ENCODE measurements at places on chromosomes 16 and 17.

- no peak for DNase-seq
Measured at GRCh38 chr16:10978871-10979446, 34.6 kb downstream of the CLEC16A start.

- DNase-seq = no peak
Measured at GRCh38 chr16:80113873-80114574, 426.8 kb upstream of the DYNLRB2 start.

- no peak for DNase-seq
Measured at GRCh38 chr16:86018487-86018886, 119.5 kb downstream of the IRF8 start.

DNA sequence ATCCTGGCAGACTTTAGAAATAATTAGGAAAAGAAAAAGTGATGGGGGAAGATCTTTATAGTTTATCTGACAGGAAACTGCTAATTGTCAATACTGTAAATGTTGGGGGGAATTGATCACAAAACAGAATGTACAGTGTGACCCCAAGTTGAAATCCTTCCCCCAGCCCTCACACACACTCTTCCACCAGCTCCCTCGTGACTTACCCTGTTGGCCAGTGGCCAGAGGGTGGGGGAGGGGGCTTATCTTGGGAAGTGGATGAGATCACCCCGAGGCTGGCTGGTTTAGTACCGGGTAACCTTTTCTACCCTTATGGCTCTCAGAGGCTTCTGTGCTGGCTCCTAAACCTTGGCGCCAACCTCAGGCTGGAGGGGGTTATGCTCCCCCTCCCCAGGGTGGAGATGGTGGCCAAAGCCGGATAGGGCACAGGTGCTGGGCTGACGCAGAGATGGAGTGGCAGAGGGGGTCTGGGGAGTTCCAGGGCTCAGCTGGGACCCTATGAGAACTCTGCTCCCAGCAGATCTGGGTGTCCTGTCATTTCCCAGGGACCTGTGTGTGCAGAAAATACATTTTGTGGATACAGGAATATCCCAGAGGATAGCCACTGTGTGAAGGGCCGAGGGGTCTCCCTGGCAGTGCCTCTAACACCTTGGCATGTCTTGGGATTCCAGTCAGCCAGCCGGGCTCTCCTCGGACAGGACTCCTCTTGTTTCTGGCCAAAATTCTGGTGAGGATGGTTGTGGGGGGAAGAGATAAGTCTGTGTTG is 18.6 kb downstream of the CDH16 start:
- DNase-seq = no peak

- DNase-seq = no peak
Measured at GRCh38 chr17:65463242-65463641, 98.2 kb downstream of the AXIN2 start.

DNA sequence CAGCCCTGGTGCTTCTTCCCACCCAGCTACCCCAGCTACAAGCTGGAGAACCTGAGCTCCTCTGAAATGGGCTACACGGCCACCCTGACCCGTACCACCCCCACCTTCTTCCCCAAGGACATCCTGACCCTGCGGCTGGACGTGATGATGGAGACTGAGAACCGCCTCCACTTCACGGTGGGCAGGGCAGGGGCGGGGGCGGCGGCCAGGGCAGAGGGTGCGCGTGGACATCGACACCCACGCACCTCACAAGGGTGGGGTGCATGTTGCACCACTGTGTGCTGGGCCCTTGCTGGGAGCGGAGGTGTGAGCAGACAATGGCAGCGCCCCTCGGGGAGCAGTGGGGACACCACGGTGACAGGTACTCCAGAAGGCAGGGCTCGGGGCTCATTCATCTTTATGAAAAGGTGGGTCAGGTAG is 3.6 kb downstream of the GAA start:
- no peak for DNase-seq

- DNase-seq = no peak
Measured at GRCh38 chr16:10629592-10629963, 49.2 kb upstream of the EMP2 start.

DNA sequence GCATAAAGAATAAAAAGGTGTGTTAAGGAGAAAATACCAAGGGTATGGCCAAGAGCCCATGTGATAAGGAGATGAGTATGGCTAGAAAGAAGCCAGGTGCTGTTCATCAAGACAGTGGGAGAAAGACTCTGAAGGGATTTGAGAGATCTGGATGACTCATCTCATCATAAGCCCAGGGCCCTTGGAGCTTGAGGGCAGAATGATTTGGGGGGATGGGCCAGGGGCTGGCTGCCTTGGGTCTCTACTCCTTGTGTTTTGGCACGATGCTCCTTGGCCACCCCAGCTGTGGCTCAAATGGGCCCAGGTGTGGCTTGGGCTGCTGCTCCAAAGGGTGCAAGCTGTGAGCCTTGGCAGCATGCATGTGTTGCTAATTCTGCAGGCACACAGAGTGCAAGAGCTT is 14.5 kb upstream of the TNFRSF13B start:
- DNase-seq = no peak

GRCh38 chr16:82363026-82363816 is 193.2 kb upstream of the MPHOSPH6 start:
- DNase-seq = no peak

- DNase-seq = no peak
Measured at GRCh38 chr17:51060396-51060795, 60.3 kb downstream of the SPAG9 start.

- DNase-seq = no peak
Measured at GRCh38 chr17:45388604-45389325, 43.9 kb downstream of the ARHGAP27 start.

GRCh38 chr17:58577696-58578095 is 63.3 kb upstream of the MTMR4 start:
- DNase-seq = peak; percentile 56

- no peak for DNase-seq
Measured at GRCh38 chr16:85536411-85537330, 76.5 kb upstream of the GSE1 start.

GRCh38 chr16:3152277-3152990 is 17.6 kb downstream of the ZNF213 start:
- DNase-seq = peak; percentile 47

- no peak for DNase-seq
Measured at GRCh38 chr16:53614346-53614745, 89.3 kb downstream of the RPGRIP1L start.

GRCh38 chr16:12646490-12647274 is 157.0 kb downstream of the CPPED1 start:
- DNase-seq = no peak

- no peak for DNase-seq
Measured at GRCh38 chr16:8804313-8804712, 6.7 kb downstream of the PMM2 start.

DNA sequence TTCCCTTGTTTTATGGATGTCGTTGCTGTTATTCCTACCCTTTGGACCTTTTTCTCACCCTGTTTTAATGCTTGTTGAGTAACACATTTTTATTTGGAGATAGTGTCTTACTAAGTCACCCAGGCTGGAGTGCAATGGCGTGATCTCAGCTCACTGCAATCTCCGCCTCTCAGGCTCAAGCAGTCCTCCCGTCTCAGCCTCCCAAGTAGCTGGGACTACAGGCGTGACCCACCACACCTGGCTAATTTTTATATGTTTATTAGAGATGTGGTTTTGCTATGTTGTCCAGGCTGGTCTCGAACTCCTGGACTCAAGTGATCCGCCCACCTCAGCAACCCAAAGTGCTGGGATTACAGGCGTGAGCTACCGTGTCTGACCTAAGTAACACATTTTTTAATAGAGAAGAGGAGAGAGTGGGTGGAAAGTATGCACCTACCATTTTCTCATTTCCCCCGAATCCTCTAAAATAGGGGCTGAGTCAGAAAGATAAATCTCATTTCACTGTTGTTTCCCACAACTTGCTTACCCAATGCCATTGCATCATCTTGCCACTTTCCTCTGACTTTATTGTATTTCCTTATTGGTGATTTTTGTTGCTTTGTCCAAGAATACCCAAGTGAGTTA is 7.0 kb downstream of the DHX40 start:
- peak; percentile 36 for DNase-seq

DNA sequence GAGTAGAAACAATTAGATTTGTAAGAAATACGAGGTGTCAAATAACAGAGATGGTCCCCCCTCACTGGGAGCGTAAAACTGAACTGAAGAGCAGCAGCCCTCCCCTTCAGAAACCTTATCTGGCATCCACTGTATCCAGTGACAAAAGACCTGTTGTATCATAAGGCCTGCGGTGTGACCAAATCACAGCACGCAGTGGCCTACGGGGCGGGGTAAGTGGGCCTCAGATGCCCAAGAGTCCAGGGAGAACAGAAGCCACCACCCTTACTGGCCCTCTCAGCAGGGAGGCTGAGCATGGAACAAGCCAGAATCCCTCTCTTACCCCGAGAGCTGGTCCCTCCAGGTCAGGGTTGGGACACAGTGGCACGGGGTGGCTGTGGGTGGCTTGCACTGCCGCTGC is 5.5 kb downstream of the JMJD6 start:
- DNase-seq = no peak

DNA sequence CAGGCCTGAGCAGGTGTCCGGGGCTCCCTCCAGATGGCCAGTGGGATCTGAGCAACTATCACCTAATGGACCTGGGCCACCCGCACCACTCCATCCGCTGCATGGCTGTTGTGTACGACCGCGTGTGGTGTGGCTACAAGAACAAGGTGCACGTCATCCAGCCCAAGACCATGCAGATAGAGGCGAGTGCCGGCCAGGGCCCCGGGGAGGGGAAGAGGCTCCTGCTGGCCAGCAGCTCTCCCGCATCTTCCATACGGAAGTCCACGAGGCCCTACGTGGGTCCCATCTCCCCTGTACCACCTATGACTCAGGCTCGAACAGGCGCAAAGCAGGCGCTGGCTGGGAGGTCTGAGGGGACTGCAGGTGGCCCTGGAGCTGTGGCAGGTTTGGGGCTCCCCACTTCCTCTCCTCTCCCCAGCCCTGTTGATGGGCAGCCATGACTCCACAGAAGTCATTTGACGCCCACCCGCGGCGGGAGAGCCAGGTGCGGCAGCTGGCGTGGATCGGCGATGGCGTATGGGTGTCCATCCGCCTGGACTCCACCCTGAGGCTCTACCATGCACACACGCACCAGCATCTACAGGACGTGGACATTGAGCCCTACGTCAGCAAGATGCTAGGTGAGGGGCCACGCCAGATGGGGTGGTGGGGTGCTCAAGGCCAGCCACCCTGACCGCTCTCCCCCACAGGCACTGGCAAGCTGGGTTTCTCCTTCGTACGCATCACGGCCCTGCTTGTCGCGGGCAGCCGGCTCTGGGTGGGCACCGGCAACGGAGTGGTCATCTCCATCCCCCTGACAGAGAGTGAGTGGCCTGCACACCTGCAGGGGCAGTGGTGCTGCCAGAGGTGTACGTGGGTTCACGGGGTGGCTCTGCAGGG is 4.0 kb downstream of the NME3 start:
- DNase-seq = no peak

GRCh38 chr16:87550495-87550961 is 51.8 kb upstream of the JPH3 start:
- DNase-seq = no peak

- no peak for DNase-seq
Measured at GRCh38 chr16:66917741-66918140, 944 bp downstream of the CDH16 start.

- no peak for DNase-seq
Measured at GRCh38 chr16:53971616-53972015, 267.7 kb downstream of the FTO start.

GRCh38 chr17:1074886-1075605 is 78.1 kb downstream of the TIMM22 start:
- no peak for DNase-seq

- DNase-seq = peak; percentile 87
Measured at GRCh38 chr17:29931231-29931932, 1.4 kb upstream of the SSH2 start.

GRCh38 chr16:22765479-22765878 is 48.5 kb upstream of the HS3ST2 start:
- no peak for DNase-seq

GRCh38 chr16:68760671-68761275 is 23.7 kb downstream of the CDH1 start:
- no peak for DNase-seq

DNA sequence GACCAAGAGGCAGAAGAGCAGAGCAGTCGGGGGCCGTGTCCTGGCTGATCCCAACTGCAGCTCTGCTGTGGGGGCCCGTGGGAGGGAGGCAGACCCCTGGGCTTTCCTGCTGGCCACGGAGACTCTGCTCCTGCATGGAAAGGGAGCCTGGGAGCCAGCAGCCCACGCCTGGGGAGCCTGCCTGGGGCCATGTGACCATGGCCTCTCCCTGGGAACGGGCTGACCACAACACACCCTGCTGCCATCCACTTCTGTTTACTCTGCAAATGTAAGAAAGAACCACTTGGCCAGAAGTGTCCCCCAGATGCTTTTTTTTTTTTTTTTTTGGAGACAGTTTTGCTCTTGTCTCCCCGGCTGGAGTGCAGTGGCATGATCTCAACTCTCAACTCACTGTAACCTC is 2.0 kb upstream of the TEDC2 start:
- no peak for DNase-seq

GRCh38 chr17:64164596-64165285 is 34.8 kb upstream of the ERN1 start:
- no peak for DNase-seq

- no peak for DNase-seq
Measured at GRCh38 chr17:8190506-8190905, 526 bp upstream of the BORCS6 start.

- no peak for DNase-seq
Measured at GRCh38 chr16:998211-998610, 16.6 kb downstream of the SOX8 start.

- no peak for DNase-seq
Measured at GRCh38 chr17:65433592-65433991, 127.9 kb downstream of the AXIN2 start.

GRCh38 chr17:65511316-65511715 is 50.1 kb downstream of the AXIN2 start:
- no peak for DNase-seq

DNA sequence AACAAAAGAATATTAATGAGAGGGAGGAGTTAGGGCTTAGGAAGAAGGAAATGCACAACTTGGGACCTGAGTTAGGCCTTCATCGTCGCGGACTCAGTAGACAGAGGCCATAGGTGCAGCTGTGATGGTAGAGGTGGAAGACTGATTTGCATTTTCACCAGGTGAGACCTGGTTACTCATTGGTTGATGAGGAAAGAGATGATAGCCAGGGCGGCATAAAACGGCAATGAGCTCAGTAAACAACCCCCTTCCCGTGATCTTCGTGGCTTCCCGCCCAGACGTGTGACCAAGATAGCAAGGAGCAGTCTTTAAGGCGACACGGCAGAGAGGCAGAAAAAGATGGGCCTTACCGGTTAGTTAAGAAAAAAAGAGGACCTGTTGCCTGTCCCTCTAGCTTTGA is at the start of gene TMC5:
TSS of gene TMC5 (plus strand) at position 244 of the 400 bp plus-strand sequence. CDS start 22,156 bp downstream, outside the sequence.
- DNase-seq = no peak

DNA sequence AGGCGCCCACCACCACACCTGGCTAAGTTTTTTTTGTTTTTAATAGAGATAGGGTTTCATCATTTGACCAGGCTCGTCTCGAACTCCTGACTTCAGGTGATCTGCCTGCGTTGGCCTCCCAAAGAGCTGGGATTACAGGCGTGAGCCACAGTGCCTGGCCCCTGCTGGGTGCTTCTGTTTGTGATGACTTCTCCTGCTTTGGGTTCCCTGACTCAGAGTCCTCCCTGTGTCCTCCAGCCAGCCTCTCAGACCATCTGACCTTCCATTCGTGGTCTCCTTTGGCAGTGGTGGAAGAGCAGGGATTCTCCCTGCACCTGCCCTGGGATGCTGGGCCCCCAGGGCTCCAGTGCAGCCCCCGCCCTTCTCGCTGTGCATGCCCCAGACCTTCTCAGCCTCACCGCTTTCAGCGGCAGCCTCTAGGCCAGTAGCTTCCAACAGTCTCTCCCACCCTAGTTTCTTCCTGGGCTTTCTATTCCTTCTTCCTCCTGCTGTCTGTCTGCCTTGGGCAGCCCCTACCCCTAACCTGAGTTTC is 13.2 kb downstream of the BEAN1 start:
- DNase-seq = no peak

All from AML-193 (cell line).